AG04450 (cell line): ENCODE measurements at places on chromosomes 12 and 14.

- no peak for DNase-seq
Measured at GRCh38 chr12:24664161-24664880, 284.6 kb downstream of the BCAT1 start.

DNA sequence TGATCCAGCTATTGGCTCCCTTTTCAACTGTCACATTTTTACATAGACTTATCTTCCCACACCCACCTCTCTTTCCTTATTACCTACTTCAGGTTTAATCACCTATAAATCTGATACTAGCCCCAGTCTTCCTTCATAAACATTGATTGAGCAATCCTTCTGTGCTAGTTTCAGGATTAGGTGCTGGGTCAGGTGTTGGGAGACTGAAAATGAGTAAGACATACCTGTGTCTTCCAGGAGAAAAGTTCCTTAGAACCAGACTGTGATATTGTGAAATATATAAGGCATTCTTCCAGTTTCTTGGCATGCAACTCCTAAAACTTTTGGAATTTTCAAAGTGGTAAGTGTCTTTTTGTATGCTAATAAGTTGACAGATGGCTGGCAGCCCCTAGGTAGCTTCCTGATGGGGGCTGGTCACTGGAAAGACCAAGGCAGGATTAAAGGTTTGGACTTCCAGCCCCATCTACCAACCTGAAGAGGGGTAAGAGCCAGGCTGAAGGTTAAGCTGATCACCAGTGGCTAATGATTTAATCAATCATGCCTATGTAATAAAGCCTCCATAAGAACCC, 4.6 kb downstream of the ANO6 start:
- DNase-seq = no peak

GRCh38 chr12:119869720-119870119, 7.4 kb downstream of the CIT start:
- DNase-seq = peak; percentile 67

GRCh38 chr12:95829395-95829794, 29.4 kb upstream of the SNRPF start:
- DNase-seq = no peak

DNA sequence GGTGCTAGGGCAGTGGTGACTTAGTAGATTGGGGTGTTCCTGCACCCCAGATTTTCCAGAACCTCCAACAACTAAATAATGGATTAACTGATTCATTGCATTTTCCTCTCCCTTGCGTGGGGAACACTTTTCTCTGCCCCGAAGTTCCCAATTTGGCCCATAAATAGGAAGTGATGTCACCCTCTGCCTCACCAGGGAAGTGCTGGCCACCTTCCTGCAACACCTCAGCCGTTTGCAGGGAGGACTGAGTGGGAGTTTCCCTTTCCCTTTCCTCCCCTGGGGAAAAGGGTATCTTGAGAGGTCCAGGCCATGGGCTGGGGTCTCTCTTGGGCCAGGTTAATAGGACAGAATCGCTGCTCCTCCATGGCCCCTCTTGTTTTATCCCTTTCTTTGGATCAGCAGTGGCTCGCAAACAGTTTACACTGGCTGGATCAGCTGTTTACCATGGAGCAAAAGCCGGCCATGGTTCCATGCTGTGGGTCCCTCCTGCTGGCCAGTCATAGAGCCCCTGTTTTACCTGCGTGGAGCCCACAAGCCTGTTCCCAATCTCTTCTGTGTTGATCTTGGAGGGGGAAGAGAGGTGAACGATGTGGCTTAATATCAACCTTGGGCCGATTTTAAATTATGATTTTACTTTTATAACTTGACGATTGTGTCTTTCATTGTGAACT, 91.6 kb upstream of the VRK1 start:
- no peak for DNase-seq

DNA sequence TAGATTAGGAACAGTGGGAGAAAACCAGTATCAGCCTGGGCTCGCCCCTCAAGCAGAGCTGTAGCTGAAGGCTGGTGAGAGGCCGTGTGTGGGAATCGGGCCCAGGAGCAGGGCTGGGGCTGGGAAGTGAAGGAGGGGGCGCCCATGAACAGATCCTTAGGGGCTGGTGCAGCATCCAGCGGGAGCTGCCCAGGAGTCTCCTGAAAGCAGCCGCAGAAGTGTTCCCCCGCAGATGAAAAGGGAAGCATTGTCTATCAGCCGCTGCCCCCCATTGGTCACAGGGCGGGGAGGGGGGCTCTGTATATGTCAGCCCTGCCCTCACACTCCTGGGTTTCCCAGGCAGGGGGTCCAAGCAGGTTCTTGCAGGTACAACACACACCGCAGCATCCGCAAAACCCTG, 15.6 kb upstream of the RFLNA start:
- DNase-seq = no peak

- no peak for DNase-seq
Measured at GRCh38 chr14:75702122-75702521, 41.1 kb downstream of the TTLL5 start.

DNA sequence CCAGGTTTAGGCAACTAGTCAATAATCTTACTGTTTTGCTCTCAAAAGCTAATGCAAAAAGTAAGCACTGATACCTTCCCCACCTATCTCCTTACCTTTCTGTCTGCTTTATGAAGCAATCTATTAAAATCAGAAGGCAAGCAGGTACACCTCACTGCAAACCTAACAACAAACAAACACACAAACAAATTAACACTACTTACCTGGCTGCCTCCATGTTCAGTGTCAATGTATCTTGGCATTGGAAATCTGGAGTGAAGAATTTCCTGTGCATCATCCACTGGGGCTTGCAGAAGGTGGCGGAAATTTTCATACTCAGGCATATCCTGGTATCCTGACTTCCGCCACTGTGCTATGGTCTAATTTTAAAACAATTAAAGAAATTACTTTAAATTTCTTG, 62.5 kb downstream of the SEC23A start:
- DNase-seq = no peak

GRCh38 chr14:38078393-38078792, 129.3 kb upstream of the SSTR1 start:
- no peak for DNase-seq

DNA sequence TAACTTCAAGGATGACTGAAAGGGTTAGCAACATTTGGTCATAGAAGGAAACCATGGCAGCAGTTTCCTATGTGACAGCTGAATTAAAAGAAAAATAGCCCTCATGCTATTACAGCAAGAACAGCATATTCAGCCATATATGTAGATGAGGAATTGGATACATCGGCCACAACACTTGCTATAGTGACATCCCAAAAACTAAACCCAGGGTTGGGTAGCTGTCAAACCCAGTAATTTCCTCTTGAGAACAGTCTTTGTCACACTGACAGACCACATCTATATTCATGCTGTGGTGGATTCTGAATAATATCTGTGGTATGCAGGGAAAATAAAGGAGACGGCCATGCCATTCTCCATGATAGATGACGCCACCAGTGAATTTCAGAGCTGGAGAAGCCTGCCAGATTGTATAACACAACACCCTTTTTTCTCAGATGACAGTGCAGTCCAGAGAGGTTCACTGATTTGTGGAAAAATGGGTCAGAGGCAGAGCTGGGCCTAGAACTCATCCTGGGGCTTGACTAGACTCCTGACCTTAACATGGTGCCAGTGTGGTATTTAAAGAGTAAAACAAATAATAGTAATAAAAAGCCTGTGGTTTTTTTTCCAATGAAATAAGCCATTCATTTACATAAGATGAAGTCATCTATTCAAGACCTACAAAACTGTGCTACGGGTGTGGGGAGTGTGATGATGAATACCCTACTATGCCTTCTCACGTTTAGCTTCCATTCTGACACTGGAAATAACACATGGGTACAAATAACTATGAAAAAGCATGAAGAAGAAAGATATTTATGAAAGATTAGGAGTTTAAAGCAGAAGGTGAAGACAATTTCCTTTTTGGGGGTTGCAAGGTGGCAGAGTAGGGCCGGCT, 32.3 kb downstream of the EFCAB11 start:
- DNase-seq = no peak

GRCh38 chr12:58656254-58657009, 263.9 kb downstream of the LRIG3 start:
- no peak for DNase-seq

DNA sequence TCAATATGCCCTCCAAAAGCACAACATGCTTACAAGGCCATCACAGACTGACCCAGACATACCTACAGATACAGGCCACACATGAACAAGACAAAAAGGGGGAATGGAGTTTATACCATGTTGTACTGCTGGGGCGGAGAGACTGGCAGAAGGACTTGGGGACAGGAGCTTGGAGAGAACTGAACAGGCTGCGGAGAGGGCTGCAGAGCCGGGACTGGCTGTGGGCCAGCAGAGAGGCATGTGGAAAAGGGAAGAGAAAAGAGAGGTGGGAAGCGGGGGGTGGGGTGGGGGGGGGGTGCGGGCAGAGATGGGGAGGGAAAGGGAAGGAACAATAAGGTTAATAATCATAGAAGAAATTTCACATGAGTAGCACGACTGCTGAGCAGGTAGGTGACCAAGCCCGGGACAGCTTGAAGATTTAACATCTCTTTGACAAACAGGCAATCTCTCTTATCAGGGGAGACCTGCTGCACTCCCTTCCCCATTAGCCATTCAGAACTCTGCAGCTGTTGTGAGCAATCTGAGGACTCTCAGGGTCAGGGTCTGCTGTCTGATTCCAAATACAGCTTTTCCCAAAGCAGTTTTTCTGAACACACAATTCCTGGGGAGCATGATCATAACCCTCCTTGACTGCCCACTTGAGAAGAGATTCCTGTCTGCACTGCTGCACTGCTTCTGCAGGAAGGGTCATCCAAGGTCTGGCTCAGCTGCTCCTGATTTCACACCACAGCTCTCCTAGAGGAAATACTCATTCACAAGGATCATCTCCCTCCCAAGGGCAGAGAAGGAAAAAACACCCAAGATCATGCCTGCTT, 21.6 kb upstream of the STAC3 start:
- no peak for DNase-seq

- no peak for DNase-seq
Measured at GRCh38 chr14:91350813-91351511, 66.7 kb downstream of the CCDC88C start.

DNA sequence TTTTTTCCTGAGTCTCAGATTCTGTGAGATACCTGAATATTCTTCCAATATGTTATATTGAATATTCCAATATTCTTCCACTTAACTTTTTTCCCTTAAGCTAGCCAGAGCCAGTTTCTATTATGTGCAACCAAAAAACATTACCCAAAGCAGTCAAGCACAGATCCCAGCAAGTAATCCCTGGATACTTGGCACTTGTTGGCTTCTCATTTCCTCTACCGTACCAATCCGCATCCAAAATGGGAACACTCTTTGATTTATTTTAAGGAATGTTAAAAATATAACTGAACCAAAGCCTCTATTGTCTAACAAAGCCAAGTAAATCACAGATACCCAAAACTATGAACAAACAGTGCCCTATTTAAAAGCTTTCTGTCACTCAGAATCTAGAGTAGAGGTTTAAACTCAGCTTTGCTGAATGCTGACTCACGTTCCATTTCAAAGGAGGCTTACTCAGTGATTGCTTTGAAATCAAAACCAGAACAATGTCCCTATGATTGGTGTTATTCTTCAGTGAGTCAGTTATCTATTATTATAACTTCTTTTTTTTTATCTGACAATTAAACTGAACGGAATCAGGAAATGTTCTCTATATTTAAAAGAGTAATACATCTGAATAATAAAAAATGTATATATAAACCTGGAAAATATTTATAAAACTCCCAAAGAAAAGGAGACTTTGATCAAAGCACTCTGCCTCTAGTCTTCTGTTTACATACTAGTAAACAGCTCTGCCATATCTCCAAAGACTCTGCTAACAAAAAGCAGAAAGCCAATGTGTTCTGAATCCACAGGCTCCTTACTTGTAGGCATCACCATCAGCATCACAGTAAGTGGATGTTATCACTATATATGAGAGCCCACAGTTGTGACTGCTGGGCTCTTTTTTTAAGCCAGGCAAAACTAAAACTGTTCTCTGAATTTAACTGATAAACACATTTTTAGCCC, 360.8 kb downstream of the CCDC91 start:
- DNase-seq = peak; percentile 30

GRCh38 chr12:104863296-104863948, 94.7 kb downstream of the SLC41A2 start:
- no peak for DNase-seq

DNA sequence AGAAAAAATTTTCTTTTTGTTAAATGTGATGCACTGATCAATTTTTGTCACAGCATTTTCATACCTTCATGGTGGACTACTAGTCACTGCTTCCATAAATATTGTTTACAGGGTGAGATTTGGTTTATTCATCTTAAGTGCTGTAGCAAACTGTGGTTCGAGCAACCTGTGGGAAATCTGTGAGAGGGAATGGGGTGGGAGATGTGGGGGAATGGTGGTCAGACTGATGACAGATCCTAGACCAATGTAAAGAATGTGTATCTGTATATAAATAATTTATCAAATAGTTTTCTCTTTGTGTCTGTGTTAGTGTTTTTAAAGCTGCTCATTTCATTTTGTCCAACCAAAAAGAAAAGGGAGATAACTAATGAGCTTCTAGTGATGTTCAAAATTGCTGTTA, 26.7 kb downstream of the CSRP2 start:
- DNase-seq = peak; percentile 13

DNA sequence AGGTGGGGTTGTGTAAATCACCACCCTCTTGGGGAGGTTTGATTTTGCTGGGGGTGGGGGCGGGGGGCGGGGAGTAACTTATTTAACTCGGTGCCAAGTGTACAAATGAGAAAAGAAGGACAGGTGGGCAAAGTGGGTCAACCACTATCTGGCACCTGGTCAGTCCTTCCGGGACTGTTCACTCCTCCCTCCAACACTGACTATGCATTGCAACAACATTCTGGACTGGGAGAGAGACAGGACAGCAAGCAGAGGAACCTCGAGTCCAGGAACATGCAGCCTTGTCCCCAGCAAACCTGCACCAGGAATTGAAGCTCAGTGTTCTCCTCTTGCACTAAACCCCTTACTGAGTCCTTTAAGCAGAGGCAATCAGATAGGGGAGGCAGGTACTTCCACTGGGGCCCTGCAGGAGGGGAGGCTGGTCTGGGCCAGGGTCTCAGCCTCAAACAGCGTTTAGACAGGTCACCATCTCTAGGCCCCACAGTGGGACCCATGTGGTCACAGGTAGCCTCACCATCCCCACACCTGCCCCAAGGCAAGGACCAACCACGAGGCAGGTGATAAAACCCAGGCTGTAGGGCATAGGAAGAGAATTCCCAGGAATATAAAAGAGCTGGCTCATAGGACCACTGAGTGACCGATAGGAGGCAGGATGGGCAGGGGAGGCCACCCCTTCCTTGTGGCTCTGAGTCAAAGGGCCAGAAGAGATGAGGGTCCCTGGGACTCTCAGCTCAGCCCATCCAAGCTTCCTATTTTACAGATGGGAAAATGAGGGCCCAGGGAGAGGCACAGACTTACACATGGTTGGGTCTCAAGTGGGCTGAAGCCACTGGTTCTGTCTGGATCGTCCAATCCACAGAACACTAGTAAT, 9.8 kb downstream of the CCDC85C start:
- no peak for DNase-seq

- DNase-seq = no peak
Measured at GRCh38 chr14:75469606-75470237, 41.9 kb downstream of the JDP2 start.

- DNase-seq = peak; percentile 42
Measured at GRCh38 chr14:71103662-71104484, 196.6 kb downstream of the PCNX1 start.
